ENCODE measurements at places on chromosomes 3 and 15.

DNA sequence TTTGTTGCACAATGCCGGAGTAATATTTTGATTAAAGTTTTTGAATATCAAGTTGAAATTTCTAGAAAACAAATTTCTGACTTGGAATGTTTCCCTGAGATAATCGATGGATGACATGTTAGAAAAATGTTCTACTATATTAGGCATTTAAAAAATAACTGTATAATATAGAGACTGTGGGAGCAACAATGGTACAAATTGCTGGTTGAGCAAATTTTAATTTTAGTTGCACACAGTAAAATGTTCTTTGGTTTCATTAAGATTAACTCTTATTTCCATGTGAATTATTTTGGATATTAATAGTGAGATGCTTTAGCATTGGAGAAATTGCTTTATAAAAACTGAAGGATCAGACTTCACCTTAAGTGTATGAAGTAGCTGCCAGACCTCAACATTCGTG, 9.3 kb downstream of the USP3 start:
- no peak for DNase-seq

DNA sequence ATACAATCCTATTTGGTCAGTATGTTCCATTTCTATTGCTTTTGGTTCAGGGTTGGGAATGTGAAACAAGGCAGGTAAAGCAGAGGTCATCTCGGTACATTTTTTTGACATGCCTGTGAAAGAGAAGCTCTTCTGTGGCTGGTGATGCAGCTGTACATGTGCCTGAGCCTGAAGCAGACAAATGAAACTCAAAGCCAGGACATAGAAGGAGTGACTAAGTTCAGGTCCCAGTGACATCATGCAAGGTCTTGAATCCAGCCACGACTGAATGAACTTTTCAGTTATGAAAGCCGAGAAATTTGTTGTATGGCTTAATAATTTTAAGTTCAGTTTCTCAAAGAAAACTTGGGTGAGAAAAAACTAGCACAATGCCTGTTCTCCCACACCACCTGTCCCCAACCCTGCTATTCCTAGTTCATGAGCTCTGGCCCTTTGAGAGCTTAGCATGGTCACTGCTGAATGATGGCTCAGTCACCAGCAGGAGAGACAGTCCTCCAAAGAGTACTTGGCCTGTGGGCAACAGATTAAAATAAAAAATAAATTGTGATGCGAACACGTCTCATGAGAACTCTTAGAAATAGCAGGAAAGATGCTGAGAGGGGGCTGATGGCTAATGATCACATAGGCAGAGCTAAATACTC, 600.2 kb upstream of the GRM7 start:
- no peak for DNase-seq

GRCh38 chr15:44490622-44491021, 46.3 kb upstream of the EIF3J start:
- DNase-seq: no peak

DNA sequence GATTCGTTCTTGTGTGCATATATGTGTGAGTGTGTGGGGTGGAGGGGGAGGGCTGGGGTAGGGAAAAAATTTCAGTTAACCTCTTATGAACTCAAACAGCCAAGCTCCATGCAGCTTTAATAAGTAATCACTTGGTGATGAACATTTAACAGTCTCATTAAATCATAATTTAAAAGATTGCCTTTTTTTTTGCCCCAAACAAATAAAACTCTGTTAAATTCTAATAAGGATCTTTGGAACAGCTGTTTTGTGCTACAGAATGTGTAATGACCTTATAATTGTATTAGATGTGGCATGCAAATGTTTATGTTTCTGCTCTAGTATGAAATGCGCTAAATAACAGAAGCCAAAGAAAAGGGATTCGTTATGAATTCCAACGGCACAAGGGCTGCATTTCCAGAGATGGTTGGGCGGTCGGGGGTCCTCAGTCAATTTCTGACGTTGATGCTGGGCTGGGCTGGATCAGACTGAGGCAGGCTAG, 80.0 kb upstream of the RORA start:
- DNase-seq: no peak

- no peak for DNase-seq
Observed at GRCh38 chr3:59364496-59364895, 314.7 kb upstream of the CFAP20DC start.

- DNase-seq: no peak
Observed at GRCh38 chr3:16455966-16456365, 57.5 kb downstream of the RFTN1 start.

GRCh38 chr3:195045481-195046210, 225.3 kb downstream of the XXYLT1 start:
- DNase-seq: no peak

- peak; percentile 95 for DNase-seq
Observed at GRCh38 chr3:119322835-119323722, 28.9 kb downstream of the ARHGAP31 start.

- peak; percentile 44 for DNase-seq
Observed at GRCh38 chr3:138347960-138348753, at the start of gene MRAS. Gene MRAS, plus strand, starts transcription at chr3:138348579. Its CDS starts 24,305 bp downstream, at chr3:138372884.

- DNase-seq: no peak
Observed at GRCh38 chr15:38084289-38084688, 149.8 kb downstream of the TMCO5A start.

- DNase-seq: no peak
Observed at GRCh38 chr3:126186271-126186670, 5.9 kb upstream of the ALDH1L1 start.

DNA sequence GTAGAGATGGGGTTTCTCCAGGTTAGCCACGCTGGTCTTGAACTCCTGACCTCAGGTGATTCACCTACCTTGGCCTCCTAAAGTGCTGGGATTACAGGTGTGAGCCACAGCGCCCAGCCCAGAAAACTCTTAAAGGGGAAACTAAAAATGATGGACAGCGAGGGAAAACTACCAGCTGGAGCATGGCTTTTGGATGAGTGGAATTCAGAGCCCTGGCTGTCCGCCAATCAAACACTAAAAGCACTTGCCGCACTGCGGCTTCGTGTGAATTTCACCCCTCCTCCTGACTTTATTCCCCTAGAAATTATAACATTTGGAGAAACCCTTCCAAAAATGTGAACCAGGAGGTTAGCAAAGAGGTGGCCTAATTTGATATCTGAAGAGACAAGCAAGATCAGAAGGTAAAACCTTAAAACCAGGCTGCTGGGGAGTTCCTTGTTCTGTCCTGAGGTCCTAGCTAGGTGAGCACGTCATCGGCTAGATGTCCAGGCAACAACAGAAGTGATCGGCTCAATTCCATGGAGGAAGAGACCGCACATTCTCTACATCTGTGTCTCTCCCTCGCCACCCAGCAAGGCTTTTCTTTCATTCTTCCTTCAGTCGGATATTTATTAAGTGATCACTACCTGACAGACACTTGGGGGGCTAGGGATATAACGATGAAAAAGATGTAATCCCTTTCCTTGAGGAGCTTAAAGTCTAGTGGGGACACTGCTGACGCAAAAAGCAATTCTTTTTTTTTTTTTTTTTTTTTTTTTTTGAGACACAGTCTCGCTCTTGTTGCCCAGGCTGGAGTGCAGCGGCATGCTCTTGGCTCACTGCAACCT, 1.7 kb downstream of the TM4SF19 start:
- DNase-seq: no peak

DNA sequence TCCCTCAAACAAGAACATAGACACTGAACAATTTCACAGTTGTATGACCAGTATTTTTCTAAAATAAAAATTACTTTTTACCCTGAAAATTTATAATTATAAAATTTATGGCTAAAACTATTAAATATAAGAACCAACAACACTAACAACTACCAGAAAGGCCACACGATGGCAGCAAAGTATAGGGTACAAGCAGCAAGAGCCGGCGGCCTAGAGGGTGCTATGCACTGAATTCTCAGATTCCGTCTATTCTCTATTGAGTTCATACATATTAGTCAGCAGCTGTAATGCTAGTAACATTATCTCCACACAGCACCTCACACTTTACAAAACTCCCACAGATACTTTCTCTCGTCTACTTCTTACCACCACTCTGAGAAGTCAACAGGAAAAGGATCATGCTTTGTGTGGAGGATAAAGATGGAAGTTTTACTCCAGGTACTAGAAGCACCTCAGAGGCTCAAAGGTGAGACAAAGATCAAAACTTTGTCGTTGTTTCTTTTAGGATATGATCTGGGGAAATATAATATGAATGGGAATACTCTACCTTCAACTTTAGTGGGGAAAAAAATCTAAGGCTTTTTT, 160.5 kb downstream of the FGF12 start:
- DNase-seq: peak; percentile 70

- no peak for DNase-seq
Observed at GRCh38 chr15:70050970-70051369, 46.7 kb downstream of the TLE3 start.

DNA sequence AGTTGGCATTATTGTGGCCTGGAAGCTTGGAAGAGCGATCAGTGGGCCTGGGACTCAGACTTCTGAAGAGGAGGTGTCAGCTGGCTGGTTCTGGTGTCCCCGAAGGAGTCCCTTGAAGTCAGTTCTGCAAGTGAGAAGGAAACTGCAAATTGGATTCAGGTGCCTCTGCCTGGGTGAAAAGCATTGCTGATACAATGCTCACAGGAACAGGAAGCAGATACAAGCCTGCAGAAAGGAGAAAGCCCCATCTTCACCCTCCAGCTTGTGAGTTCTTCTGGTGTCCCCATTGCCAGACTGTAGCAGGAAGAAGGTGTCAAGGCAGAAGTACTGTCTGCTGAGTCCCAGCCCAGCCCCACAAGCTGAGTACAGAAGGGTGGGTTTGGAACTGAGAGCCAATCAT, 271.3 kb downstream of the PLOD2 start:
- DNase-seq: no peak

DNA sequence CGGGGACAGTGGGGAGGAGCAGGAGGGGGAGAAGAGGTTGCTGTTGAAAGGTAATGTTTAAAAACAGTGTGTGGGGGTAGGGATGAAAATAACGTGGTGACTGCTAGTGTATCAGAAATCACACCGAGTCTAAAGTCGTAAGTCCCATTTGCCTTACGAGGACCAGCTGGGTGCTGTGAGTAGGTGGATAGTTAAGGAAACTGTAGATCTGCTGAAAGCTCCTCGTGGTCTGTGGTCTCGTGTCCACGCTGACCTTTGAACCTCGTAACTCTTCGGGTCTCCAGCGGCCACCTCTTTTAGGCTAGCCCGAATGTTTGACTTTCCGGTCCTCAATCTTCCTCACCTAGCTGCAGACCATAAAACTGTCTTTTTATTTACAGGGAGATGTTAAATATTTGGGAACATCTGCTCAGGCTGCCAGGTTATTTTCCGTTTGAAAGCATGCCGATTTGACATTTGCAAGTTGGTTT, 29.3 kb upstream of the ST3GAL6 start:
- no peak for DNase-seq

DNA sequence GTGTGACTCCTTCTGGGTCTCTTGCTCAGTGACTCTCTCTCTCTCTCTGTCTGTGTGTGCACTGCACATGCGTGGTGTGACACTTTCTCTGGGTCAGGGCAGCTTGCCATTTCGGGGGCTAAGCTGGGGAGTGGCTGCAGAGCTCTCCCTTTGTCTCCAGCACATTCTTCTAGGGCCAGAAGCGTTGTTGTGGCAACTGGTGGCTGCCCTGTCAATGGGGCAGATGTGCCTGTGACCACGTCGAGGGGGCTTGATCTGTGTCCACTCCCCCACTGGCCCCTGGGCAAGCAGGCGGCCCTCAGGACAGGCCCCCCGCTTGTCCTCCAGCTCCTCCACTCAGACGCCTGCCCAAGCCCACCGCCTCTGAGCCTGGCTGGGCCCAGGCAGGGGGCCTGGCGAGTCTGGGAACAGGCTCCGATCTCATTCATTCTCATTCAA, 67.8 kb downstream of the WNT7A start:
- DNase-seq: no peak

GRCh38 chr3:146895026-146895749, 290.0 kb upstream of the PLSCR5 start:
- DNase-seq: no peak

DNA sequence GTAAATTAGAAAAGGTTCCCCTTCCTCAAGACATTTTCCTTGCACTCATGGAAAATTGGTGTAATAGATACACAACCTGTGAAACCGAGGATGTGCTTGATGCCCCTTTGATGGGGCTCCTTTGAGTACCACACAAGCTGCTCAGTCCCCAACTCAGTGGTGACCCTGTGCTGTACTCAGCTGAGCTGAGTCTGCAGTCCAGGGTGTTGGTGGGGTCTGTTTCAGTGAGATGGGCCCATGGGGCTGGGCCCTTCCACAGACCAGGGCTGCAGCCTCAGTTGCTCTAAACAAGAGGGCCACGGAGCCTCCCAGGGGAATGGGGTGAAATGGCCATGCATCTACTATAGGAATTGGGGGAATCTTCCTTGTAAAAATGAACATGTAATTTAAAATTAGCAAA, 39.3 kb downstream of the KY start:
- DNase-seq: no peak

DNA sequence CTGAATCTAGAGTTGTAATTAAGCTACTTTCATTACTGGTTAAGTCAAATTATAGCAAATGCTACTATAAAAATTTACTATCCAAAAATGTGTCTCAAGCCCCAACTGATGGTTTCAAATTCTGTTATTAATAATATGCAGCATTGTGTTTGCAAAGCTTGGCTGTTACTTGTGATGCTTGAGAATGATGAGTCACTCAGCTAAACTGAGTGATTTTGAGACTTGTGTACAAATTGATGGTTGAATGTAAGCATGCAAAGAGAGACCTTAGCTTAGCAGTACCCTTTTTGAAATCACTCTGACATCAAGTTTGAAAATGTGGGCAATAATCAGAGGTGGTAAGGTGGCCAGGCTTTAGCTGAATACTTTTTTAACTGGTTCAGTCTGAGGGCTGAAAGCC, 27.6 kb downstream of the OPA1 start:
- DNase-seq: no peak

DNA sequence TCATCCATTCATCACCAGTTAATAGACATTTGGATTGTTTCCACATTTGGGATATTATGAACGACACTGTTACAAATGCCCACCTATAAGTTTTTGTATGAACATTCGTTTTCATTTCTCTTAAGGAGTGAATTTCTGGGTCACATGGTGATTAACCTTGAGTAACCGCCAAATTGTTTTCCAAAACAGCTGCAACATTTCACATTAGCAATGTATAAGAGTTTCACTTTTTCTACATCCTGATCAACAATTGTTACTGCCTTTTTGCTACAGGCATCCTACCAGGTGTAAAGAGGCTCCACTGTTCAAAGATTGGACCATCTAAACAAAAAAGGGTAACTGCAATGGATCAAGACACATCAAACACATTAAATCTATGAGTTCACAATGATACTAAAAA, 52.0 kb downstream of the CPEB1 start:
- no peak for DNase-seq

All from stimulated activated naive CD8-positive, alpha-beta T cell treated with anti-CD3 and anti-CD28 coated beads, Interleukin-15, Interleukin-2, amounts not matched to agents 100 U/mL and 50 U/mL, for 24 hours (primary cell).